ENCODE measurements at places on chromosomes 3 and 15. TPM values are rescaled to one million over a fixed set of nuclear protein-coding genes. Genes with fewer than 3 reads are reported as not detected.

GRCh38 chr3:154025007-154025406 is 96.2 kb upstream of the ARHGEF26 start:
- no peak for DNase-seq

DNA sequence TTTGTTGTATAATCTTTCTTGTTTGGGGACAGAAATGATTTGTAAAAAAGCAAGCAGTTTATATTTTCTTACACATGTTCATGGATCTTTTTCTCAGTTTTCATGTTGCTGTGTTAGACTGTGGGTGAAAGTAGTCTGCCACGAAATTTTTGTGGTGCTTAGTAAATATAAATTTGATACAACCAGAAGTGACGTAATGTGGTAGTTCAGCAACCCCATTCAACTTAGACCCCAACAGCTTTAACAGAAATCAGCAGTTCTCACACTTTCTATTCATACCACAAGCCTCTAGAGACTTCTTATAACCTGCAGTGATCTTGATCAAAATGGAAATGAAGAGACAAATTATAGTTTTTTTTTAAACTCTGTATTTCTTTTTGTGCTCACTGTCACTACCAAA is 120.2 kb upstream of the IGSF10 start:
- DNase-seq, result no peak

GRCh38 chr3:22210693-22211092 is 459.7 kb upstream of the ZNF385D start:
- no peak for DNase-seq

- no peak for DNase-seq
These were observed 50.5 kb downstream of the MYO1E start for GRCh38 chr15:59322056-59322759.

DNA sequence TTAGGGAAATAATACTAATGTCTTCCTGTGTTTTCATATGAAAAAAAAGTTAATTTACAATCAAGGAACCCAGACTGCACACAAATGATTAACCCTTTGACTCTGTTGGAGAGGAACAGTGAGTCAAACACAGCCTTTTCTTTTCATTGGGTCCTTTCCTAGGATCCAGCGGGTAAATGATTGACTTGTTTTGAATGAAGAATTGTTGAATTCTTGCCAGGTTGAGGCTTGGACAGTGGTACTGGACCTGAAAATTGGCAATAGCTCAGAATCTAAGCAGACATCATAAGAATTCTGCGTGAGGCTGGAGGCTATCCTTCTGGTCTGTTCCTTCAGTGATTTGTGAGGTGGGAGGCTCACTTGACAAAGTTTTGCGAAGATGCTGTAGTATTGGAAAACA is 143.0 kb downstream of the RYR3 start:
- no peak for DNase-seq

DNA sequence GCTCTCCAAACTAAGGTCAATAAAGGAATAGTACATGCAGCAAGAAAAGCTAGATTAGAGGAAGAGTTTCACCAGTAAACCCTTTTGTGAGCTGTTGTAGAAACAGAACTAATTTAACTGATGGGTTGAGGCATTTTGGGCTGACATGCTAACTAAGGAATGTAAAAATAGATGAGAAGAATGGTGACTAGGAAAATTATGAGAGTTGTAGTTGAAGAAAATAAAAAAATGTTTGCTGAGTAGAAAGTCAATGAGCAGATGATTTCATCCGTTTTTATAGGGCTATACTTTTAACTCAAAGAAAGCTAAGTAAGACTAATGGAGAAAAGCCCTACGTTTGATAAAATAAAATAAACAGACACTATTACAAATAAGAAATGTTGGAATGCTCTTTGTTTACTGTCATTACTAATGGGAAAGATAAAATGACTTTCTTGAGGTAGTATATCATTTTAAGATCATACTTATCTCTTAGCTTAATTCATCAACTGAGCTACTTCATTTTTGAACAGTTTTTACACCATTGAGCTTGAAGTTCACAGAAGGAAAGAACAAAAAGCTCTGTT is 209.4 kb upstream of the DPH6 start:
- DNase-seq, result no peak

Gene PRR20G
- total RNA-seq, result not detected

All from HT-29 (cell line).